Stimulated activated CD4-positive, alpha-beta T cell treated with anti-CD3 and anti-CD28 coated beads, TNF-alpha, amount 100 ng/mL, for 4 hours (primary cell): ENCODE measurements at places on chromosomes 6 and 20.

GRCh38 chr6:139605350-139605749 lies 230.9 kb upstream of the CITED2 start:
- DNase-seq, result no peak

- no peak for DNase-seq
Observed at GRCh38 chr20:52275181-52275691, 83.7 kb upstream of the ZFP64 start.

DNA sequence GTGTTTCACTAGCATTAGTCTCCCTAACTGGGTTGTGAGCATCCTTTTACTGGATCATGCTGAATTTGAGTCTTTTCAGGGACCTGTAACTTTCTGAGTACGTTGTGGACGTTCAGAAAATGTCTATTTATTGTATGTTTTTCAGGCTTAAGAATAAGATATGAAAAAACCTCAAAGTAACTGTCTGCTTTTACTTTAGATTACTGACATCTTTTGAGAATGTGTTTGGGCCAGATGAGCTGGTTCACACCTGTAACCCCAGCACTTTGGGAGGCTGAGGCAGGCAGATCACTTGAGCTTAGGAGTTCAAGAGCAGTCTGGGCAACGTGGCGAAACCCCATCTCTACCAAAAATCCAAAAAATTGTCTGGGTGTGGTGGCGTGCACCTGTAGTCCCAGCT lies 32.7 kb downstream of the NCOA3 start:
- no peak for DNase-seq

- DNase-seq, result no peak
Observed at GRCh38 chr6:158729906-158730540, 80.2 kb downstream of the SYTL3 start.

DNA sequence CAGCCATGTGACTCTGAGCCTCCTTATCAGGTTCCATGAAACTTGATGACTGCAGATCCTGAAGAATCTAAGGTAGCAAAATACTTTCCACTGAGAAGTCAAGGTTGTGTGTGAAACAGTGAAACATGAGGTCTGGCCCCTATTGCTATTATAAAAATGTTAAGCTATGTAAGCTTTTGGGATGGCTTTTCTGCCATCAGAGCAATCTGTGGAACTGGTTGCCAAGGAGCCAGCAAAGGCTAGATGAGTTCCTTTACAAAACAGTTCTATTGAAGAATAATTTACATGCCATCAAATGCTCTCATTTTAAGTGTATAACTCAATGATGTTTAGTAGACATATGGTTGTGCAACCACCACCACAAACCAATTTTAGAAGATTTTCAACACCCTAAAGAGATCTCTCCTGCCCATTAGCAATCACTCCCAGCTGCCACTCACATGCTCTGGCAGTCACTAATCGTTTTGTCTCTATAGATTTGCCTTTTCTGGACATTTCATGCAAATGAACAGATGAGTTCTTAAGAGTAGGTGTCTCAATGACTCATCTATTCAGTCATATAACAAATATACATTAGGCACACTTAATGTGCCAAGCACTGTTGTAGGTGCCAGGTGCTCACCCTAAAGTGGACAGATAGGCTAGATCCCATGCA lies 19.9 kb upstream of the MEP1A start:
- no peak for DNase-seq
